ENCODE measurements at places on chromosomes 1 and 21.
A peak's percentile ranks its signal among the peaks of the same experiment; 100 is the strongest.

DNA sequence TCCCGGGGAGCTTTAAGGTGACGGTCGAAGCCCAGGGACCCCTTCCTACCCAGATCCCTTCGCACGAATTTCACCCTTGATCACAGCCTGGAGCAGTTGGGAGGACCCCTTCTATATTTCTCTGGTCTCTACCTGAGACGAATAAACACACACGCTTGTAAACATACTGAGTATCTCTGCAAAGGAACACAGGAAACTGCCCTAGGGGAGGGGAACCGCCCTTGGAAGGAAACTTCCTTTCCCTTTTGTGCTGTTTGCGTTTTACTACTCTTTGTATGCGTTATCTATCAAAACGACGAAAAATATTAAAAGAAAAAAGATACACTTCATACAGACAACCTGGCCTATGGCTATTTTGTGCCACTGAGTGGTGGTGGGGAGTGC lies 750 bp downstream of the NECAP2 start:
- DNase-seq = no peak

- no peak for DNase-seq
Observed at GRCh38 chr1:71083271-71083670, 2.4 kb upstream of the ZRANB2 start.

DNA sequence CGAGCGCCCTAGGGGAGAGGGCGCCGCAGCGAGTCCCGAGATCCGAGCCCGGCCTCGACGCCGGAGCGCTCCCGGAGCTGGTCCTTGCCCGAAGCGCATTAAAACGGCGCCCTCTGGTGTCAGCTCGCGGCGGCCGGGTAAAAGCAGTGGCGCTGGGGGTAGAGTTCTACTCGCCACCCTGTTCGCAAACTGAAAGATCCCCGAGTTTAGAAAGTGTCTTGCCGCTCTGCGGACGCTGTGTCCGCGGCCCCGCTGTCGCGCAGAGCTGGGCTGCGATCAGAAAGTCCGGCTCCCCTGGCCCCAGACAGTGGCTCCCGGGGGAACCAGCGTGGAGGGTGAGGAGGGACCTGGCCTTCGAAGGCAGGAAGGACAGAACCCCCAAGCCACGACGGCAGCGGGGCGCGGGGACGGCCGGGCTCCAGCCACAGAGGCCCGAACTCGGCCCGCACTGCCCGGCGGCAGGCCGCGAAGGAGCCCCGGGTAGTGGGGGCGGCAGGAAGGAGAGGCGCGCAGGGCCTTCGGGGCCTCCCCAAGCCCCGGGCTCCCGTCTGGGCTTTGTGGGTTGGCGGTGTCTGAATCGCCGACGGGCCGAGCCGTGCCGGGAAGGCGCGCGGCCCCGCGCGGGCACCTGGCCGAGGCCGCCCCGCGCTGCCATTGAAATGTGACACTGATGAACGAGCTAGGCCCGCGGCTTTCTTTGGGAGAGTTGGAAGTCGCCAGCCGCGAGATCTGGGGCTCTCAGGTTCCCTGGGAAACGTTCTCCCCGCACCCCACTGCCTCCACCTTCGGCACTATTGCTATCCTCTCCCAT lies 39.1 kb upstream of the NFIA start:
- peak; percentile 90 for DNase-seq

DNA sequence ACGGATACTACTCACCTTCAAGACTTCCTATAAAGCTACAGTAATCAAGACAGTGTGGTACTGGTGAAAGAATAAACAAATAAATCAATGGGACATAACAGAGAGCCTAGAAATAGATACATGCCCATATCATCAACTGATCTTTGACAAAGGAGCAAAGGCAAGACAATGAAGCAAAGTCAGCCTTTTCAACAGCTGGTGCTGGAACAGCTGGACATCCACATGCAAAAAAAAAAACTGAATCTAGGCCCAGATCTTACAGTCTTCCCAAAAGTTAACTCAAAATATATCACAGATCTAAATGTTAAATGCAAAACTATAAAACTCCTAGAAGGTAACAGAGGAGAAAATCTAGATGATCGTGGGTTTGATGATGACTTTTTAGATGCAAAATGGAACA lies 170.3 kb downstream of the MIS18A start:
- DNase-seq = no peak

GRCh38 chr1:178124115-178124514 lies 30.2 kb downstream of the RASAL2 start:
- no peak for DNase-seq

GRCh38 chr1:201514466-201514865 lies 7.5 kb upstream of the CSRP1 start:
- DNase-seq = no peak

DNA sequence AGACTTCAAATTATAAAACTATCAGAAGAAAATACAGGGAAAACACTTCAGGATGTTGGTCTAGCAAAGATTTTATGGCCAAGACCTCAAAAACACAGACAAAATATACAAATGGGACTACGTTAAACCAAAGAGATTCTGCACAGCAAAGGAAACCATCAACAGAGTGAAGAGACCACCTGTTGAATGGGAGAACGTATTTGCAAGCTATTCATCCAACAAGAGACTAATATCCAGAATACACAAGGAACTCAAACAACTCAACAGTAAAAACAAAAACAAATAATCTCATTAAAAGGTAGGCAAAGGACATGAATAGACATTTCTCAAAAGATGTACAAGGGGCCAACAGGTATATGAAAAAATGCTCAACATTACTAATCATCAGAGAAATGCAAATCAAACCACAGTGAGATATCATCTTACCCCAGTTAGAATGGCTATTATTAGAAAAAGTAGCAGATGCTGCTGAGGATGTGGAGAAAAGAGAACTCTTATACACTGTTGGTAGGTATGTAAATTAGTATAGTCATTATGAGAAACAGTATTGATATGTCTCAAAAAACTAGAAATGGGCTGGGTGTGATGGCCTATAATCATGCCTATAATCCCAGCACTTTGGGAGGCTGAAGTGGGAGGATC lies 112.6 kb downstream of the LRIG2 start:
- DNase-seq = no peak

GRCh38 chr1:205444300-205444930 lies 11.4 kb downstream of the BLACAT1 start:
- no peak for DNase-seq

DNA sequence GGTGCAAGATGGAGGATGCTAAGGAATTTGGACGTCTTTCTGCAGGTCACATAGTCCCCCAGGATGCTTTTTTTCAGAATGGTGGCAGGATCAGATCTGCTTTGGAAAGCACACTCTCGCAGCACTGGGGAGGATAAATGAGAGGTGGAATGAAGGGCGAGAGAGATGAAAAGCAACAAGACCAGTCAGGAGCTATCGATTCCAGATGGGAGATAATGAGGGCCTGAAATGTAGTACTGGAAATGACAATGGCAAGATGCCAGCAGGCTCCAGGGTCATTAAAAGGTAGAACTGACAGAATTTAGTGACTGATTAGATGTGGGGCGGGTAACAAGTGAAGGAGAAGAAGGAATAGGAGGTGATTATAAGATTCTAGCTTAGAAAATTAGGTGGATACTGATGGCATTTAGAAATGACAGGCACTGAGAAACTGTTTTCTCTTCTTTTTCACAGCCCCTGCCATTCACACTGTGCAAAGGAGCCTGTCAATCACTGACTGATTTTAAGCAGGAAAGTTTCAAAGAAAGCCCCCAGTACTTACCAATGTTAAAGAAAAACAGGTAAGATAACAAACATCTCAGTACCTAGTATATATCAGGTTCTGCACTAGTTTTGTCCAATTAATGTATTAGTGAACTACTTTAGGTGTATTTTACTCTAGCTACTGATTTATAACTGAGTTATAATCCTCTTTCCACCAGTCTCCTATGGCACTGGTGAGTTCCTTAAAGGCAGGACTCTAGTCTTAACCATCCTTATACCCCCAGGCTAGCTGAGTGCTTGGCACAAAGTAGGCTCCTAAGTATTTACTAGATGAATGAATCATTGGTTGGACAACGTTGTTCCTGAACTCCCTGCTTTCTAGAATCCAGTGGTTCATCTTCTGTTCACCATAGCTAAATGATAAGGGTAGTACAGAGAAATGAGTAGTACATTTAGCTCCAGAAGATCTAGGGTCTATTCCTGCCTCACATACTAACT lies 9.2 kb downstream of the PIGM start:
- DNase-seq = no peak

DNA sequence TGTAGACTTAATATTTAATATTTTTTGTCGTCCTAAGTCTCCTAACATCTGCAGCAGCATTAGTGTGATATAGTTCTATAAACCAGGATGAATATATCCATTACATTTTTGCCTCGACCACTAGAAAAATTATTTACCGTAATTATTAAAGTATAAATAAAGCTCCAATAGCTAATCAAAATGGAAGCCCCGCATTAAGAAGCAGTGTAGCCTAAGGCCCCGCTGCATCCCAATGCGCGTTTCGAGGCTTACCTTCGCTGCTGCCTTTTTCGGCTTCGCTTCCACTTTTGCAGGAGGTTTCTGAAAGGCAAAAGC lies 891 bp downstream of the HMGN1 start:
- peak; percentile 10 for DNase-seq

DNA sequence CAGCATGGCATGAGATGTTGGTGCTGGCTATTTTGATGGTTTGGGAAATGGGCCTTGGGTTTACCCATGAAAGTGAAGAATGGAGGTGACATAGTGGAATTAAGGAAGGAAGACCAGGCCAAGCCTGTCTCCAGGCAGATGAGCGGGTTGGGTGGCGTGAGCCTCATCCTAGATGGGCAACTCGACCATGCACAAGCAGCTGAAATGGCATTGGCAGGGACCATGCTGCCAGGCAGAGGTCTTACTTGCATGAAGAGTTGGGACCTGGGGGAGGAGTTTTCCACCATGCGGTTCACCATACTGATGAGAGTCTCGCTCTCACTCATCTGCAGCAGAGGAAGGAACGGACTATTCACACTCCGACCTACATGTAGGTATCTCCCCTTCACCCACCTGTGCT lies 37.5 kb upstream of the GOLT1A start:
- DNase-seq = no peak

GRCh38 chr1:37274486-37274885 lies 199.9 kb upstream of the ZC3H12A start:
- no peak for DNase-seq

GRCh38 chr1:96837057-96837780 lies 115.6 kb downstream of the PTBP2 start:
- DNase-seq = no peak

DNA sequence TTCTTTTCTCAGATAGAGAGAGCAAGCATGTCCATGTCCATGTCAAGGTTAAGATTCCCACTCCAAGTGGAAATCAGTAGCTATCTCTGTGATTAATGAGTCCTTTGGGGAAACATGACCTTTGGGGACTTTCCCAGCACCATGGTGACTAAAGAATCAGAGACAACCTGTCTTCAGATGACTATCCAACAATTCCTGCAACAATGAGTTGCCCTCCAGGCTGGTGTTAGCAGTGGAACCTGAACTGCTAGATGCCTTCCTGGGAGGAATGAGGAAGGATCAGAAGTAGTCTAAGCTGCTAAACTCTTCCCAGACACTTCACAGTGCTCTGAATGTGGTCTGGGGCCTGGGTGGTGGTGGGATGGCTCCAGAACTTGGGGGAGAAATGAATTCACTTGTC lies 6.5 kb downstream of the S100A9 start:
- DNase-seq = no peak

DNA sequence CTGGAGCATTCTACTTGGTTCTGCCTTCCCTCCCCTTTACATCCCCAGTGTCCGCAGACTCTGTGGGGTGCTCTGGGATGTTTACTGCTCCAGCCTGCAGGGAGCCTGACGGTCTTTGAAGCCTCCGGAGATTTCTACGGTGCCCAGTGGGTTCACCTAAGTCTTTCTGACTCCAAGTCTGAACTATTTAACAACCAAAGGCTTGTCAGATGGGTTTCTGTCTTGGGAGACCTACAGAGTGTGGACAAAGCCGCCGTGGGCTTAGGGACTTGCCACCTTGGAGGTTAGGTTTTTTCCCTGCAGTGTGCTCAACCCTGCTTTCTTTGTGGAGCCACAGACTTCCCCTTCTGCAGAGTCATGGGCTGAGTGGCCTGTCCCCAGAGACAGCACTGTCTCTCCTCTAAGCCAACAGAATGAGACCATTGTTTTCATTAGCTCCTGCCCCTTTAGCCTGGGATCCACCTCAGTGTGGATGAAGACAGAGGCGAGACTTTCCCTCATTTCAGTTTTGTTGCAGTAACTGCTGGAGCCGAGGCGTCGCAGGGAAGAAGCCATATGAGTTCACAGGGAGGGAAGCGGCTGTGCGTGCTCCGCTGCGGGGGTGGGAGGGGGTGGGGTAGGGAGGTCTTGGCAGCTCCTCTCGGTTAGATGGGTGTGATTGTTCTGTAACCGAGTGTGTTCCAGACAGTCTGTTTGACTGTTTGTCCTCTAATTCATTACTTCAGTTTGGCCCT lies 120.7 kb downstream of the CNIH3 start:
- no peak for DNase-seq

DNA sequence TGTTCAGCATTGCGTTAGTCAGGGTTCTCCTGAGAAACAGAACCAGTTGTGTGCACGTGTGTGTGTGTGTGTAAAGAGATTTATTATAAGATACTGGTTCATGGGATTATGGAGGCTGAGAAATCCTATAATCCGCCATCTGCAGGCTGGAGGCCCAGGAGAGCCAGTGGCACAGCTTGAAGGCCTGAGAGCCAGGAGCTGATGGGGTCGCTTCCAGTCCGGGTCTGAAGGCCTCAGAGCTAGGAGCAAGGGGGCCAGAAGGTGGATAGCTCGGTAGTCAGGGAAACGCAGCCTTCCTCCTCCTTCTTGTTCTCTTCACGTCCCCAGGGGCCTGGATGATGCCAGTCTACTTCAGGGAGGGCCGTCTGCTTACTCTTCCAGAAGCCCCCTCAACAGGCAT lies 37.7 kb downstream of the FAAP20 start:
- DNase-seq = no peak

DNA sequence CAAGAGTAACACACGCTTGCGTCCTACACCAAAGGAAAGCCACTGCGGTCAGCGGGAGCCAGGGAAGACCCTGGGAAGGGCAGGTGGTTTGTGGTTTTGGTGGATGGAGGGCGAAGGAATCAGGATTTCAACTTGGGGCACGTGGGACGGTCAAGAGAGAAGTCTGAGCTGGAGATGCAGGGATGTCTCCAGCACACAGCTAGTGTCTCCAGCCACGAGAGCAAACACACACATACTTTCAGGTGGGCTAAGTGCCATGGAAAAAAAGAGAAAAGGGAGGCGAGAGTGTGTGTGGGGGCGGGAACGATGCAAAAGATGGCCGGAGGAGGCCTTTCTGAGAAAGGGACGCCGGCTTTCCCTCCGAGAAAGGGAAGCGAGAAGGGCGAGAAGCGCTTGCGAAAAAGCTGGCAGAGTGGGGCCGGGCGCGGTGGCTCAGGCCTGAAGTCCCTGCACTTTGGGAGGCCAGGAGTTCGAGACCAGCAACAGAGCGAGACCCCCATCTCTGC lies 1.4 kb upstream of the SRRM1 start:
- no peak for DNase-seq

Data from stimulated activated CD4-positive, alpha-beta T cell treated with anti-CD3 and anti-CD28 coated beads, Interleukin-12 subunit alpha, Interleukin-12 subunit beta, amount 100 ng/mL, for 48 hours (primary cell).